Trophoblast cell (in vitro differentiated cells and primary cell): ENCODE measurements at places on chromosomes 6 and 20.

DNA sequence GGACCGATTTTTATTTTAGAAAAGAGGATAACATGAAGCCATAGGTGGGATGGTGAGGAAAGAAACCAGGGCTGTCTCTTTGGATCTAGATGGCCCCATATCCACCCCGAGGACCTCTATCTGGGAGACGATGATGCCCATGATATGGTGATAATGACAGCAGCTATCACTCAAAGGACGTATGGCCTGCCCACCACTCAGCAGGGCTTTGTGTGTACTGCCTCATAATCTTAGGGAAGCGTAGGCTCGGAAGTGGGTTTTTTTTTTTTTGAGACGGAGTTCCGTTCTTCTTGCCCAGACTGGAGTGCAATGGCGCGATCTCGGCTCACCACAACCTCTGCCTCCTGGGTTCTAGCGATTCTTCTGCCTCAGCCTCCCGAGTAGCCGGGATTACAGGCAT lies 8.2 kb upstream of the TAF8 start:
- no peak for DNase-seq

- no peak for DNase-seq
These were observed 62.5 kb upstream of the TOP1 start for GRCh38 chr20:40966103-40966502.

GRCh38 chr6:4253604-4254231 lies 118.3 kb upstream of the ECI2 start:
- no peak for DNase-seq

DNA sequence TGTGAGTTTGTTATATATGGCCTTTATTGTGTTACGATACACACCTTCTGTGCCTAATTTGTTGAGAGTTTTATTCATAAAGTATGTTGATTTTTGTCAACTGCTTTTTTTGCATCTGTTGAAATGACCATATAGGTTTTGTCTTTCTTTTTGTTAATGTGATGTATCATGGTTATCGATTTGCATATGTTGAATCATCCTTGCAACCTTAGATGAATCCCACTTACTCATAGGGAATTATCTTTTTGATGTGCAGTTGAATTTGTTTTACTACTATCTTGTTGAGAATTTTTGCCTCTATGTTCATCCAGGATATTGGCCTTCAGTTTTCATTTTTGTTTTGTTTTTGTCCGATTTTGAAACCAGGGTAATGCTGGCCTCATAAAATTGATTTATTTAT lies 45.7 kb upstream of the TPD52L1 start:
- DNase-seq = no peak

- DNase-seq = no peak
These were observed 223.5 kb downstream of the CDKAL1 start for GRCh38 chr6:20757761-20758160.

GRCh38 chr20:20014659-20015058 lies 2.5 kb upstream of the NAA20 start:
- DNase-seq = no peak

DNA sequence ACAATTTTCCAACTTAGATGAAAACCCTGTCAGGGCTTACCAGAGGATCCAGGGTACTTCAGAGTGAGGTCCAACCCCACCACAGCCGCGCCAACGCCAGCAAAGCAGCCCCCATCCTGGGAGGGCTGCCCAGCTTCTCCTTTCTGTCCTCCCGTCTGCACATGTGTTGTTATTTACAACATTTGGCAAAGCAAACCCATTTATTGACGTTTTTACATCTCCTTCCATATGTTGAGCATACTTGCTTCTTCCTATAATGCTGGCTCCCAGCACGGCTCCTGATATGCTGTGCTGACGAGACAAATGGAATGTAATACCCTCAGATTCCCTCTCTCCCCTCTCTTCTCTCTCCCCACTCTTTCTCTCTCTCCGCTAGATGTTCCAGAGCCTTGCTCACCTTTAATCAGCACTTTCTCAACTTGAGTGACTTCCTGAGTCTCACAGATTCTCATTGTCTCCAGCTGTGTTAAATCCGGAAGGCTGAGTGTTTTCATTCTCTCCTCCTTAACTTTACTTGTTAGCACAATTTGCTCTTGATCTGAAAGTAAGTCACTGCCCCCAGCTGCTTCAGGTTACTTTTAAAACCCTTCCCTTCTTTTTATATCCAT lies 22.7 kb downstream of the RCAN2 start:
- no peak for DNase-seq

DNA sequence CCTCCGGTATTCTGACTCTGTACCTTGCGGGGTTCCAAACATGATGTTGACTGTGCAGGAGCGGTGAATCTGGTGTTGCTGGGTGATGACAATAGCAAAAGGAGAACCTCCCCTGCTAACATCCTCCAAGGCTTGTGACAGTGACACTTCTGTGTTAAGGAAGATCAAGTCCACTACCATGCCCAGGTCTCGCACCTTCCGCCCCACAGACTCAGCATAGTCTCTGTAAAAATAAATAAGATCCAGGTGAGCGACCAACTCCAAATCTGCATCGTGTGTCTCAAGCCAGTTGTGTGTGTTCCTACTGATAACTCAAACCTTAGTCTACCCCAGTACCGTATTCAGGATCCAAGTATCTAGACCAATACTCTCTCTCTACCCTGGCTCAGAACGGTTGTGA lies 24.8 kb downstream of the NCOA5 start:
- no peak for DNase-seq

DNA sequence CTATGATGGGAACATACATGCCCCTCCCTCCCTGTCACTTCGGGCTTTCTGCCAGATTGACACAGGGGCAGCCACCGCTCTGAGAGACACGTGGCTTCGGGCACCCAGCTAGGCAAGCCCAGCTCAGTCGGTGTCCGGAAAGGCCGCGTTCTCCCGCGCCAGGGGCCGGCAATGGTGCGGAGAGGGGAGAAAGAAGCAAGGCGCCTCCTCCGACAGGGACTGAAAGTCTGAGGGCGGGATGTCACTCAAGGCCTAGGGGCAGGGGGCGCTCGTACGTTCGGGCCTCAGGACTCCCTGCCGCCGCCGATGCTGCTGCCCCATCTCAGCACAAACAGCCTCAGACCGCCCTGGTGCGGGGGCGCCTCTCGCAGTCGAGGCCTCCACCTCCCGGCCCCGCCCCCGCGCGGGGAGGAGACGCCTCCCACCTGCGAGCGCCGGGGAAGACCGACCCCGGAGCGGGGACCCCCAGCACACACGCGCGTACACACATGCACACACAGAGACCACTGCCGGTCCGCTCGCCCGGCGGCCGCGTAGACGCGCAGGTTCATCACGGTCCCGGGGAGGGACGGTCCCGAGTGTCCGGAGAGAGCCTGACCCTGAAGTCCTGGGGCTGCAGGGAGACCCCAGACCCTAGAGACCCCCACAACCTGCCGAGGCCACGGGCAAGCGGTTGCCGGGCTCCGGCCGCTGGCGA lies 1.9 kb downstream of the GRM4 start:
- no peak for DNase-seq

GRCh38 chr20:32626859-32627636 lies 41.9 kb upstream of the NOL4L start:
- DNase-seq = no peak

- no peak for DNase-seq
These were observed 16.2 kb upstream of the PKHD1 start for GRCh38 chr6:52103623-52104022.

- DNase-seq = peak; percentile 80
These were observed 45.1 kb upstream of the MCM9 start for GRCh38 chr6:118980063-118980462.

GRCh38 chr6:35907750-35908149 lies 13.1 kb downstream of the SRPK1 start:
- no peak for DNase-seq

DNA sequence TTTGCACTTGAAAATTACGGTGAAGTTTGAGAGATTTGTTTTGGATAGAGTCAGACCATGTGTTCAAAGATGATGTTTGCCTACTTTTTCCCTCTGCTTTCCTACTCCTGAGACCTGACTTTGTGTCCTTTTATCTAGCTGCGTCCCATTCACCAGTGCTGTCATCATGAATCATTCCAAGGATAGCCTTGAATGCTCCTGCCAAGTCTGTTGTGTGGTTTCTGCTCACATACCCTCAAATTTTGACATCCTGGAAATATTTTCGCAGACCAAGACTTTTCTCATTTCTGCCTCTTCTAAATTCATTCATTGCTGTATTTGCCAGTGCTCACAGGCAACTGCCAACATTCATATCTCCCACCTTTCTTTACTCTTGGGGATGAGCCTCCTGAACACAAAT lies 175.9 kb upstream of the SCGN start:
- DNase-seq = no peak

- DNase-seq = no peak
These were observed 612.3 kb upstream of the BTBD3 start for GRCh38 chr20:11305406-11305805.

DNA sequence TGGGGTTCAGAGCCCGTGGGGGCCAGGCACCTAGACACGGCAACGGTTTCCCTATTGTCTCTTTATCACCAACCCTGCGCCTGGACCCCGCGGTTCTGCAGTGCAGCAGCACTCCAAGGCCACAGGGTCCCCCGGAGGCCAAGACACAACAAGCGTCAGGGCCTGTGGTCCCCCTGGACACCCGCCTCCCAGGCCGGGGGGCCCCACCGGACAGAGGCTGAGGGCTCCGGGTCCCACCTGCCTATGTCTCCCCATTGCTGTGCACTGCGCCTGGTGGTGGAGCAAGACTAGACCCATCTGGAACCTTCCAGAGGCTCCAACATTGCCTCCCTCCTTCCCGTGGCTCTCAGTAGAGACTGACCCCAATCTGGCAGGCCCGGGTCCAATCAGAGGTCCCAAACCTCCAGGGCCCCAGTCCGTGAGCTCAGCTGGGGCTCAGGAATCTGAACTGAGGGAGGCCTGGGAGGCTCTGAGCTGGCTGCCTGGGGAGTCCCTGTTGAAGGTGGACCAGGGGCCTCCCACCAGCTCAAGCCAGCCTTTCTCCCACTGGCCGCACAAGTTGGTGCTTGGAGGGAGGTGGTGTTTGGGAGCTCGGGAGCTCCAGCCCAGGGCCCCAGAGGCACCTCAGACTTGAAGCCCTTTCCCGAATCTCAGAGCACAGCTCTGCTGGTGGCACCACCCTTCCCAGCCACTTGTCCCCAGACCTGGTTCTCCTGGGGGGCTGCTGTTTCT lies 8.8 kb downstream of the GATA5 start:
- no peak for DNase-seq

DNA sequence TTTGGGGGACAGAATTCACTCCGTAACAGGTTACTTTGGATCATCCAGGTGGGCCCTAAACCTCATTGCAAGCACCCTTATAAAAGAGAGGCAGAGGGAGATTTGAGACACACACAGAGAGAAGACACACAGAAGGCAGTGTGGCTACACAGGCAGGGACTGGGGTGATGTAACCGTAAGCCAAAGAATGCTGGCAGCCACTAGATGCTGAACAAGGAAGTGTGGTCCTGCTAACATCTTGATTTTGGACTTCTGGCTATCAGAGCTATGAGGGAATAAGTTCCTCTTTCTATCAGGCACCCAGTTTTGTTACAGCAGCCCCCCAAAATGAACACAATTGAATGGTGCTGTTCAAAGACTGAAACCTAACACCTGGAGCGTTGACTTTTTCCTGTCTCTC lies 191.3 kb upstream of the MYLIP start:
- DNase-seq = no peak

DNA sequence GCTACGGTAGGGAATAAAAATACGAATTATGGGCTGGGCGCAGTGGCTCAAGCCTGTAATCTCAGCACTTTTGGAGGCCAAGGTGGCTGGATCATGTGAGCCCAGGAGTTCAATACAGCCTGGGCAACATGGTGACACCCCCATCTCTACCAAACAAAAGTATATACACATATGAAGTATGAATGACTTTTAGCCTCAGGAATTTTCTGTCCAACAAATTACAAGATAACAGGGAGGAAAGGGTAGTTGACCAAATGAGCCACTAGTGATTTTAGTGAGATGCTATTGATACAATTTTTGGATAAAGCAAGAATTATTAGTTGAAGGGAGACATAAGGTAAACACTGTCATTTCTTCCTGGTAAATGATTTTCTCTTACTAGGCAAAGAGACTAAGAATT lies 328.2 kb downstream of the SYNE1 start:
- DNase-seq = peak; percentile 27

- no peak for DNase-seq
These were observed 272.1 kb upstream of the SGK1 start for GRCh38 chr6:134590004-134590403.

GRCh38 chr6:116513224-116513875 lies 1.9 kb downstream of the CALHM5 start:
- peak; percentile 11 for DNase-seq

GRCh38 chr6:116251568-116252384 lies 2.1 kb downstream of the TSPYL4 start:
- no peak for DNase-seq

GRCh38 chr20:53080969-53081871 lies 109.1 kb downstream of the TSHZ2 start:
- DNase-seq = peak; percentile 29

- no peak for DNase-seq
These were observed 54.6 kb downstream of the GMDS start for GRCh38 chr6:2190661-2191389.

- no peak for DNase-seq
These were observed 38.4 kb upstream of the TBXT start for GRCh38 chr6:166206066-166206465.

DNA sequence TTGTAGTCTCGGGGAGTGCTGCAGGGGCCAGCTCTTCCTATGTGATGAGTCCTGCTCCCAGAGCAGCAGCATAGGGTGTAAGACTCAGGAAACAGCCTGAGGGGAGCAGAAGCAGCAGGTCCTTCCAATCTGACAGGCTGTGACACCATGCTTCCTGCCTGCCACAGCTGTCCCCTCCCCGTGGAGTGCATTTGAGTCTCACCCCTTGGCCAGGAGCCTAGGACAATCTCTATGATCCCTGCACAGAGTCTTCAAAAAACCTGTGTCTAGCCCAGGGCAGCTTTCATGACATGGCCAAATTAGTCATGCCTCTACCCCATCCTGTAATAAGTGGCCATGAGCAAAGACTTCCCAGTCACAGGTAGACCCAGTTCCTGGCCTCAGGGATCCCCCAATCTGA lies 23.1 kb upstream of the LRFN2 start:
- no peak for DNase-seq

DNA sequence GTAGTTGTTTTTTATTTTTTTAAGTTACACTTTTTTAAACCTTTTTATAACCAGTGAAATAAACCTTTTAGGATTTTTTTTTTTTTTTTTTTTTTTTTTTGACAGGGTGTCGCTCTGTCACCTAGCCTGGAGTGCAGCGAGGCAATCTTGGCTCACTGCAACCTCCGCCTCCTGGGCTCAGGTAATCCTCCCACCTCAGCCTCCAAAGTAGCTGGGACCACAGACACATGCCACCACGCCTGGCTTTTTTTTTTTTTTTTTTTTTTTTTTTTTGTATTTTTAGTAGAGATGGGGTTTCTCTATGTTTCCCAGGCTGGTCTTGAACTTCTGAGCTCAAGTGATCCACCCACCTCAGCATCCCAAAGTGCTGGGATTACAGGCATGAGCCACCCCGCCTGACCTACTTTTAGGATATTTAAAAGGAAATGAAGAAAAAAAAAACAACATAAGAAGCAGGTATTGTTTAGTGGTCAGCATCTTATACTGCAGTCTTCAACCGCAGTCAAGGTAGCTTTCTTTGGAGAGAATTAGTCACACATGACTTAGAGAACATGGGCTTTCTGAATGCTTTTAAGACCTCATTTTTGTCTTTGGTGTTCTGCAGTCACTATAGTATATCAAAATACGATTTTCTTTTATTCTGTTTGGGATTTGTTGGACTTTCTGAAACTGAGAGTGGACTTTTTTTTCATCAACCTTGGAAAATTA lies 1.6 kb downstream of the POLR1H start:
- DNase-seq = peak; percentile 6
